Activated CD4-positive, alpha-beta T cell treated with anti-CD3 and anti-CD28 coated beads, Interleukin-2, amount 10 ng/mL, durations not matched to agents 24 days and 14 days (primary cell): ENCODE measurements at places on chromosomes 5 and 9. TPM values are rescaled to one million over a fixed set of nuclear protein-coding genes. Genes with fewer than 3 reads are reported as not detected.

Gene GCNT1
- 7.0 and 9.8 TPM in 2 replicates for total RNA-seq

Gene APBA1
- total RNA-seq, result 0.51 and 1.1 TPM in 2 replicates

Gene PKD2L2
- not detected in 2 replicates for total RNA-seq

Gene PIP5KL1
- total RNA-seq, result 0.89 and 0.90 TPM in 2 replicates

Gene ORM1
- not detected in 2 replicates for total RNA-seq

Gene QRFP
- total RNA-seq, result not detected in 2 replicates

Gene EIF4E1B
- total RNA-seq, result not detected in 2 replicates

Gene ALDOB
- not detected in 2 replicates for total RNA-seq

Gene CMBL
- total RNA-seq, result 0.35 and 2.0 TPM in 2 replicates

Gene MCC
- total RNA-seq, result 1.0 and 1.1 TPM in 2 replicates

Gene TNFSF15
- 1.4 and 1.5 TPM in 2 replicates for total RNA-seq

Gene ANKH
- 41.6 and 46.7 TPM in 2 replicates for total RNA-seq

Gene LCN2
- total RNA-seq, result not detected in 2 replicates

DNA sequence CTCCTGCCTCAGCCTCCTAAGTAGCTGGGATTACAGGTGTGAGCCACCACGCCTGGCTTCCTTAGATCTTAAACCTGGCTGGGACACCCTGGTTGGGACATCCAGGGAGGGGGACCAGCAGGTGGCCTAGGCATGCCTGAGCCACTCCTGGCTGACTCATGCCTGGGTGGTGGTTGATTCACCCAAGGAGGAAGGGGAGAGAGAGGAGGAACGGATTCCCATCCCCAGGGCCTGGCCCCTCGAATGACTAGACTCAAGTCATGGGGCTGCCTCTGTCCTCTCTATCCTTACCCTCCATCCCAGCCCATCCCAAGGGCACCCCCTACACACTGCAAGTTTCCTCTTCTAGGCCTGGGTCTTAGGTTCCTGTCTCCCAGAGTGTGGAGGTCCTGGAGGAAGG is 12.7 kb downstream of the EEIG1 start:
- peak; percentile 71 for DNase-seq

DNA sequence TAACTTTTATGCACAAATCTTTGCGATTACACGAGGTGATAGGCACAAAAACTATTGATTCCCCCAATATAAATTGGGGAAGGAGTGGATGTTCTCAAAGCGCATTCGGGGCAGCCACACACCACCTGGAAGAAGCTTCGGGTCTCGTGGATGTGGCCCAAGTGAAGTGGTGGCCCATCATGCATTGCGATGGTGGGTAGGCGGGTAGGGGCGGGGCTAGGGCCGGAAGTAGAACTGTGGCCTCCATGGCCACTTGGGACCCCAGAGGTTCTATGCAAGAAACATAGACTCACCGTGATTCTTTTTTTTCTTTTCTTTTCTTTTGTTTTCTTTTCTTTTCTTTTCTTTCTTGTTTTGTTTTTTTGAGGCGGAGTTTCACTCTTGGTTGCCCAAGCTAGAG is 86.4 kb upstream of the SLC44A1 start:
- no peak for DNase-seq

DNA sequence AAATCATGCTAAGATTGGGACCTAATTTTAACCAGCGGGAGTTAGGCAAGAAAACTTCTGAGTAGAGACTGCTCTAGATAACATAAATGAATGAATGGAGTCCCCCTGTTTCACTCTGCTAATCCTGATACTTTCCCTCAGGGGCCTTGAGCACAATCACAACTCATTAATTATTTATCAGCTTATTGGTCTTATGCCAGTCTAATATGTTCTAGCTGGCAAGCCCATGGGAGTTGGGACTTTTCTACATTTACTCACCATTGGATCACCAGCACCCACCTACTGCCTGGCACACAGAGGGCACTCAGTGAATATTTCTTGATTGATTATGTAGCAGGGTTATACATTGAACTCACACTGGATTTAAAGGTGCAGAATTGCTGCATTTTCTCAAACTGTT is 13.5 kb upstream of the TMED7 start:
- DNase-seq, result no peak

DNA sequence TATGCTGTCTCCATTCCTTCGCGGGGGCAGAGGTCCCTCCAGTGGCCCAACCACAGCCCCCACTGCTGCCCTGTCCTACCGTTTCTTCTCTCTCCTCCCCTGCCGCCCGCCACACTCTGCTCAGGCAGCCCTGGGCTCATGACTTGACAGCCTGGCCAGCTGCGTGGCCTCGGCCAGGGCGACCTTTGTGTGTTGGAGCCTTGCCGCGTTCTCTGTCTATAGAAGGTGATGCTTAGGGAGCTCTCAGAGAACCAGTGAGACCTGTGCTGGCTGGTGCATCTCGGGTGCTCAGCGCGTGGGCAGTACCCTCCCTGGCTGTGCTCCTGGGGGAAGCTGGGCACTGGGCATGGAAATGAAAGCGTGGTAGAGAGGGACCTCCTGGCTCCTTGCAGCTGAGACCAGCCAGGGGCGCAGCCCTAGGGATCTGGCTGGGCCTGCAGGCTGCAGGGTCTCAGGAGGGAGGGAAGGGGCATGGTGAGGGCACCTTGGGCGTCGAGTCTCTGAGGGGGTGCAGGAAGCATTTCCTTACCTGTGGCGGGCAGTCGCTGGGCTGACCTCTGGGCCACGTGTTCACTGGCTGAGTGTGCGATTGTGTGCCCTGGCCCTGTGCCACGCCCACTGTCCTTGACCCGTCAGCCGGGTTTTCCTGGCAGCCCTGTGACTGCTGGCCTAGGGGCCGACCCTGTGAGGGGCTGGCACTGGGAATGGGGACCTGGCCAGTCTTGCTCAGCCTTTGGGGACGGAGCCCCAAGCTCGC is 50.3 kb downstream of the RXRA start:
- DNase-seq, result no peak

- DNase-seq, result no peak
Measured at GRCh38 chr5:43437062-43437660, 25.0 kb upstream of the CCL28 start.

GRCh38 chr5:10030219-10030831 is 219.4 kb downstream of the ATPSCKMT start:
- no peak for DNase-seq

- DNase-seq, result no peak
Measured at GRCh38 chr9:83965350-83966208, 14.4 kb downstream of the HNRNPK start.

DNA sequence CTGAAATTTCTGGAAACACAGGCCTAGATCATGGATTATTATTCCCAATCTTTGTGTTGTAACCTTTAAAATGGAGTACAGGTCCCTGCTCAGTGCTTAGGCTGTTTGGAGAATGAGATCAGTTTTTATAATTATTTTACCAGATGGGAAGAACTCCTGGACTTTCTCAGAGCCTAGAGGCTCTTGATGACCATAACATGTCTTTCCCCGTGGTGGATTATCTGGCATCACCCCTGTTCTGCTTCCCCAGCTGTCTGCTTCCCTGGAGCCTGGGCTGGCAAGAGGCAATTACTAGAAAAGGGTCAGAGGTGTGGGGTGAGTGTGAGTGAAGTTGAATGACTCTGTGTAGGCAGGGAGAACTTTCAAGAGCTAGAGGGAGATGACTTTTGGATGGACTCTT is 143.0 kb downstream of the CARTPT start:
- DNase-seq, result no peak

DNA sequence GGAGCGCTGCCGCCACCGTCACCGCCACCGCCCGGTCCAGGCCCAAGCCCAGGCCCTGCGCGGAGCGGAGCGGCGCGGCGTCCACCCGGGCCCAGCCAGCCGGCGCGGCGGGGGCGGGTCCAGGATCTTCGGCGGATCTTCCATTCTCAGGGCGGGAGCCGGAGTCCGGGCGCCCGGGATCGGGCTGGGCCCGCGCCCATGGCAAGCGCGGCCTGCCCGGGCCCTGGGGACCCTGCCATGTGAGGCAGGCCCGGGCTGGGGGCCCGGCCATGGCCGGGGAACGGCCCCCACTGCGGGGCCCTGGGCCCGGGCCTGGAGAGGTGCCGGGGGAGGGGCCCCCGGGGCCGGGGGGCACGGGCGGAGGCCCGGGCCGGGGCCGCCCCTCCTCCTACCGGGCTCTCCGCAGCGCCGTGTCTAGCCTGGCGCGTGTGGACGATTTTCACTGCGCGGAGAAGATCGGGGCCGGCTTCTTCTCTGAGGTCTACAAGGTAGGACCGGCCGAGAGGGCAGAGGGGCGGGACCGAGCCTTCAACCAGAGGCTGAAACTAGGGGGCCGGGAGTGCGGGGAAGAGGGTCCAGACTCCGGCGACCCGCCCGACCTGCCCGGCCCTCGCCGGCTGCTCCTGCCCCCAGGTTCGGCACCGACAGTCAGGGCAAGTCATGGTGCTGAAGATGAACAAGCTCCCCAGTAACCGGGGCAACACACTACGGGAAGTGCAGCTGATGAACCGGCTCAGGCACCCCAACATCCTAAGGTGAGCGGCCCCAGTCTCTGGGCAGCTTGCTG is 482 bp downstream of the TESK1 start:
- peak; percentile 84 for DNase-seq

DNA sequence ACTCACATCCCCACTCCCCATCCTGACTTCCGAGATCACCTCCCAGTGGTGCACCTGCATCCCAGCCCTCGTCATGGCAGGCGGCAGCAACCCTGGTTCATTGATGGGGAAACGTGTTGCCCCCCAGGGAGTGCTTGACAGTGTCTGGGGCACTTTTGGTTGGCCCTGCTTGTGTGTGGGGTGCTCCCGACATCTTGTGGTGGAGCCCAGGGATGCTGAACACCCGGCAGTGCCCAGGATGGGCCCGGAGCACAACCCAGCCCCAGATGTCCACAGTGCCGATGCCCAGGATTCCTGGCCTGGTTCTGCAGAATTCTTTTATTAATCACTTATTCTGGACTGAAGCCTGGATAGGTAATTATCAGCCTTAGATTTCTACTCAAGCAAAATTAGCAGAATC is 3.7 kb downstream of the MRPL36 start:
- DNase-seq, result no peak

DNA sequence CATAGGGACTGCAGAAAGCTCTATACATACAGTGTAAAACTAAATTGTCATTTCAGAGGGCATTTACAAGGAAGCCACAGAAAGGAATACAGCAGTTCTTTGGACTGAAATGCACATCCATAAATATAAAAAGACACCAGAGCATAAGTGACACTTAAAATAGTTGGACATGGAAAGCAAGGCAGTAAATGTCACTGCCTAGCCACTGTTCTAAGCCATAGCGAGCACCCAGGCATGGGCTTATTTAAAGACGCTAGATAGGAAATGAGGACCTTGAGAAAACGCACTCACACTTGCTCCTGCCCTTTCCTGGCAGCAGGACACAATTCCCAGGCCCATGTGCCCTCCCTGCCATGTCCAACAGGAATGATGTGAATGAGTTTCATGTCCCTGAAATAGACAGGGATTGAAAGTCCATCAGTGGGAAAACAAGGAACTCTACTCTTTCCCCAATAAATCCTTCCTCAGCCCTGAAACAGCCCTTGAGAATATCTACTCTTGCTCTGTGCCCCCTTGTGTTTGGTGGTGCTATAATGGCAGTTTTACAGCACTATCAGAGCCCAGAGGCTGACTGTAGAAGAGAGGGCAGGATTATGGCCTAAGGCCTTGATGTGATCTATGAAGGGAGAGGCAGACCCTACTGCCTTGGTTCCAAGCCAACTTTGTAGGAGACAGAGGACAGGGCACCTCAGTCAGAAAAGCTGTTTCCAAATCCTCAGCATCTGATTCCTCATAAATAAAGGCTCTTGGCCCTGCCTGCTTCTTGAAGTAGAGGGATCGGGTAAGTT is 182.9 kb downstream of the SAXO1 start:
- no peak for DNase-seq

GRCh38 chr5:154757814-154758406 is 2.7 kb downstream of the LARP1 start:
- peak; percentile 71 for DNase-seq

- peak; percentile 93 for DNase-seq
Measured at GRCh38 chr9:127608104-127608966, 3.7 kb upstream of the STXBP1 start.

- peak; percentile 33 for DNase-seq
Measured at GRCh38 chr5:66661149-66661548, 65.0 kb downstream of the MAST4 start.

- DNase-seq, result no peak
Measured at GRCh38 chr9:12798066-12798770, 23.4 kb downstream of the LURAP1L start.

DNA sequence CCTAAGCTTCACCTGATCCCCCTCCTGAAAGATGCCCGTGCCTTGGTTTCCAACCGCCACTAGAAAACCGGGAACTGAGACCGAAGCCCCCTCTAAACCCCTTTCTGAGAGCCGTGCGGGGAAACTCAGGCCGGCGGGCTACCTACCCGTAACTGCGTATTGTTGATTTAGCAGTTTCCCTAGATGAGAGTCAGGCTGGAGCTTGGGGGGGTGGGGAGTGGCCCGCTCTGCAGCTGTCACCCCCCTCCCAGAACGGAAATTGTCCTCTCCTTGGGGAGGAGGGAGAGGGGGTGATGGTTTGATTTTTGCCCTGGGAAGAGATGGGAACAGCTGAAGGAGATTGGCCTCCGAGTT is 2.5 kb downstream of the CXXC5 start:
- no peak for DNase-seq

- no peak for DNase-seq
Measured at GRCh38 chr9:2178034-2178734, 163.0 kb downstream of the SMARCA2 start.

- DNase-seq, result no peak
Measured at GRCh38 chr5:141945511-141946051, 12.4 kb downstream of the PCDH12 start.

- DNase-seq, result no peak
Measured at GRCh38 chr9:137226338-137227053, 806 bp upstream of the RNF224 start.

DNA sequence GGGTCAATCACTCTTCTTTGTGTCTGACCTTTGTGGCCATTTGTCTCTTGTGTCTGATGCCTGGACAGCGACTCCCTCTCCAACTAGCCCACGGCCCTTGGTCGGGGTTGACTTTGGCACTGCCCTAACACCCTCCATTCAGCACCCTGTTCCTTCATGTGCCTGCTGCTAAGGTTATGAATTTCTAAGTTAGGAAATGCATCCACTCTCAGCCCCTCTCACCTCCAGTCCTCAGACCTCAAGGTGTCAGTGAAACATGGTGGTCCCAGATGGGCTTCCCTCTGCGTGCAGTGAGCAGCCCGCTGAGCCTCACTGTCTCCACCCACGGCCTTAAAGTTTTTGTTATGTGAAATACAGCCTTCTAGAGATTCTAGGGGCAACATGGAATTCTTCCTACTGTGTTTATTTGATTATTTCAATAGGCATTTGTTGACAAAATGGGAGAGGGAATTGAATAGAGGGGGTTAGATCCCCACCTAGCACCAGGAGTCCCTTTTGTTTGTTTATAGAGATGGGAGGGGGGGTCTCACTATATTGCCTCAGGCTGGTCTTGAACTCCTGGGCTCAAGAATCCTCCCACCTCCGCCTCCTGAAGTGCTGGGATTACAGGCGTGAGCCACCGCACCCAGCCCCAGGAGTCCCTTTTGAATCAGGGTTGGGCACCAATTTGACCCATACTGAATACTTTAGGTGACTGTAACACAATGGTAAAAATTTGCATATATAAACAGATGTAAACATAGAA is 1.6 kb upstream of the GLIPR2 start:
- DNase-seq, result no peak

DNA sequence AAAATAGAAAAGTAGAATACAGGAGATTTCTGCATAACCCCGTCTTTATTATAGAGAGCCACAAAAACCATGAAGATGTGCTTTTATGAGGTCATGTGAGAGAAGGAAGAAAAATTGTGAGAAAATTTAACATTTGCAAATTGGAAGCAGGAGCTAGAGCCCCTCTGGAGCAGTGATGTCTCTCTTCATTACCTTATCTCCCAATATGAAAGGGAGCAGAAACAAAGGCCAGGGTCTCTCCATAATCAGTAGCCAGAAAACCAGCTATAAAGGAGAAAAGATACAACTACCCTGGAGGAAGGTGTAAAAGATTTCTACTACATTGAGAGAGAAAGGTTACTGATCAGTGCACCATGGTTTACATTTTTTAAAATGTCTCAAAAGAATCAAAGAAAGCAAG is 53.2 kb upstream of the ITGA1 start:
- no peak for DNase-seq
